ENCODE measurements at places on chromosomes 2 and 18.
A peak's percentile ranks its signal among the peaks of the same experiment; 100 is the strongest.

GRCh38 chr18:73768043-73768442 lies 379.6 kb downstream of the FBXO15 start:
- peak; percentile 56 for DNase-seq

- DNase-seq = peak; percentile 95
These were observed 24.9 kb downstream of the MTCL1 start for GRCh38 chr18:8730080-8730827.

DNA sequence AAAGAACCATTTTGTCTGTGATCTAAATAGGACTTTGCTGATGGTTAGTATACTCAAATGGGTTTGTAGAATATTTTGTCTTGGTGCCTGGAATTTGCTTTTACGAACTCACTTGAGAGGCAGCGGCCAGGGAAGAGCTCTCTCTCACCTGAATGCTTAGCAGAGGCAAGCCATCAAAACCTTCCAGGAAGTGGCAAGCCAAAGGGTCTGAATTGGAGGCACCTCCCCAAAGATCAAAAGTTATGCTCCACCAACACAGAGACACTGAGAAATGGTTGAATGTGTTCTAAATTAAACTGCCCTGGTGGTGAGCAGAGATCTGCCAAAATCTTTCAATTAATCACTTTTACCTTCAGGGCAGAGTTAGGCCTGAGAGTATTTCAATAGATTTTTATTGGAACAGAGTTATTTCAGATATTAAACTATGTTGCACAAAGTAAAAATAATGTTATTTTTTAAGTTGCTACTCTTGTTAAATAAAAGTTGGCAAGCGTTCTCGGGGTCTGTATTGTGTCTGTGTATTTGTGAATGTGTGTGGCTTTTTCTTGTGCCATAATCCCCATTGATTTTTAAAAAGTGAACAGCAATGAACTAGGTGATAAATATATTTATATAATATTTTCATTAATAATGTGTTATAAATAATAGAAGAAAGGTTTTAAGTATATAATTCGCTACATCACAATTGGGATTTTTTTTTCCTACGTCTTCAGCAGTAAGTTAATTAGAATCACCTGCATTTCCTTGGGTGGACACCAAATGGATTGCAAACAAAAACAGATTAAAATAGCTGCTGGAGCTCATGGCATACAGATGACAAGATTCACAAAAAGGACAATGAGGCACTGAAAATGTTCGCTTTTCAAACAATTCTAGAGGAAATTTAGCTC lies 416.1 kb downstream of the ARHGAP15 start:
- no peak for DNase-seq

GRCh38 chr2:204726831-204727230 lies 181.6 kb downstream of the PARD3B start:
- no peak for DNase-seq

DNA sequence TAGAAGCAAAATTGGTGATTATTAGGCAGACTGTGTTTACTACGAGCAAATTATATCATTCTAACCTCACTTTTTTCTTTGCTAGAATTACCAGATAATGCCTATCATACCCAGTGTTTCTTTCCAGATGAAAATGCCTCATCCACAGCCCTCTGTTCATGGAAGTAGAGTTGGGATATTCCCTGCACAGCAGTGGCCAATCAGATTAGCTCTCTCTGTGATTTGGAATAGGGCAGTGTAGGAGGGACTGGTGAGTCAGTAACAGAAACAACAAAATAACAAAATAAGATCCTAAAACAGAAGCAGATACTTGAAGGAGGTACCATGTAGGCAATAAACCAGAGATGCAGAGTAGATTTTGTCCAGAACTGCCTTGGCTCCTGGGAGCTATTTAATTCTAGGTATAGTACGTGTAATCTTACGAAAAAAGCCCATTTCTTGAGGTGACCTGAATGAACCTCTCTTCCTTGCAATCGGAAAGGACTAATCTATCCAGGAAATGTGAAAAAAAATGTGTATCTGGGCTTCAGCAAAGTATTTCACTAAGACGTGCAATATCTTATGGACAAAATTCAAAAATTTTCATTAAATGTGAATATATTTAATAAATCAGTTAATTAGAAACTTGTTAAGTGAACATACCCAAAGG lies 18.4 kb upstream of the TMEM17 start:
- DNase-seq = no peak

DNA sequence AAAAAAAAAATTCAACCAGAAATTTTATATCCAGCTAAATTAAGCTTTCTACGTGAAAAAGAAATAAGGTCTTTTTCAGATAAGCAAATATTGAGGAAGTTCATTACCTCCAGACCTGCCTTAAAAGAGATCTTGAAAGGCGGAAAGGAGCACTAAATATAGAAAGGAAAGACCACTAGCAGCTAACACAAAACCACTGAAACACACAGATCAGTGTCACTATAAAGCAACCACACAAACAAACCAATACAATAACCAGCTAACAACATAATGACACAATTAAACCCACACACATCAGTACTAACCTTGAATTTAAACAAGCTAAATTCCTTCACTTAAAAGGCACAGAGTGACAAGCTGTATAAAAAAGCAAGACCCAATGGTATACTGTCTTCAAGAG lies 958.3 kb downstream of the TSN start:
- DNase-seq = no peak

GRCh38 chr2:94873362-94874276 lies 2.4 kb downstream of the TEKT4 start:
- DNase-seq = no peak

DNA sequence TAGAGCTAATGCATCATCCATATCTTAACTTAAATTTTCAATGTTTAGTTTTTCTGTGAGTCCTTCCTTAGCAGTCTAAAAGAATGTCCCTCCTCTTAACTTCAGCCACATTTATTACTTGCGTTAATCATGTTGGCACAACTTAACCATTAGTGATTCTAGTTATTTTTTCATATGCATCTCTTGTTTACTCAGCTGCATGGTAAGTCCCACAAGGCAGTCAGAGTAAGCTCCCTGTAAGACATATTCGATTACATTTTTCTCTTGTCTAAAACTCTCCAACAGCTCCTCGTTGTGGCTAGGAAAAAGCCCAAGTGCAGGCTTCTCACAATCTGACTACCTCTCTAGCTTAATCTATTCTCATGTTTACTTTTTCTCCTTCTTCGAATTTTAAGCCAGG lies 2045.3 kb upstream of the PIK3C3 start:
- no peak for DNase-seq

GRCh38 chr2:33552758-33553461 lies 46.2 kb downstream of the FAM98A start:
- no peak for DNase-seq

- DNase-seq = no peak
These were observed 85.4 kb downstream of the MBD5 start for GRCh38 chr2:148106331-148106730.

DNA sequence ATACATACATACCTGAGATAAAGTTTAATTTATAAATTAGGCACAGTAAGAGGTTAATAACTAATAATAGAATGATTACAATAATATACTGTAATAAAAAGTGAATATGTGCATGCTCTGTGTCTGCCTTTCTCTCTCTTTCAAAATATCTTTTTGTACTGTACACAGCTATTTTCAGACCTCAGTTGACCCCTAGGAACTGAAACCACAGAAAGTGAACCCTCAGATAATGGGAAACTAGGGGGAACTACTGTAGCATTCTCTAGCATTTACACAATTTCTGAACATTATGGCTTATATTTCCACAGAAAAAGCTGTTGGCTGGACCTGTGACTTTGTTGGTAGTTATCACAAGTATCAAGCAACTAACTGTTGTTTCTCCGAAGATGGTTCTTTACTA lies 25.9 kb downstream of the WDR75 start:
- DNase-seq = no peak

DNA sequence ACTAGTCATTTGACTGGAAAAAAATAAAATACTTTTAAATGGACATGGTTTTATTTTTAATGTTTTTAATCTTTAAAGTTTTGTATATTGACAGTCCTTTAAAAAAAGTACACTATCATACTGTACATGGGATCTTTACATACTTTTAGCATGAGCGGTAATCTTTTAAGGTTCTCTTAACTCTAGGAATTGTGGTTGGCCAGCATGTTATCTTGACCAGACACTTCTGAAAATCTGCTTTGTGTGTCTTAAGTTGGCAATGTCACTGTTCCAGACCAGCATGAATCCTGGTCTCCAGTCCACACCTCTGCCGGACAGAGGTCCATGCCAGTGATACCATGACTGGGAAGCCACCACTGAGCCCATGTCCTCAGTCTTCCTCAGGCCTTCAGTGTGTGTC lies 17.7 kb downstream of the ITGB1BP1 start:
- no peak for DNase-seq

- peak; percentile 79 for DNase-seq
These were observed 323.2 kb downstream of the PLCL1 start for GRCh38 chr2:198127627-198128026.

- DNase-seq = no peak
These were observed 352.9 kb downstream of the PLCL1 start for GRCh38 chr2:198157314-198157713.

DNA sequence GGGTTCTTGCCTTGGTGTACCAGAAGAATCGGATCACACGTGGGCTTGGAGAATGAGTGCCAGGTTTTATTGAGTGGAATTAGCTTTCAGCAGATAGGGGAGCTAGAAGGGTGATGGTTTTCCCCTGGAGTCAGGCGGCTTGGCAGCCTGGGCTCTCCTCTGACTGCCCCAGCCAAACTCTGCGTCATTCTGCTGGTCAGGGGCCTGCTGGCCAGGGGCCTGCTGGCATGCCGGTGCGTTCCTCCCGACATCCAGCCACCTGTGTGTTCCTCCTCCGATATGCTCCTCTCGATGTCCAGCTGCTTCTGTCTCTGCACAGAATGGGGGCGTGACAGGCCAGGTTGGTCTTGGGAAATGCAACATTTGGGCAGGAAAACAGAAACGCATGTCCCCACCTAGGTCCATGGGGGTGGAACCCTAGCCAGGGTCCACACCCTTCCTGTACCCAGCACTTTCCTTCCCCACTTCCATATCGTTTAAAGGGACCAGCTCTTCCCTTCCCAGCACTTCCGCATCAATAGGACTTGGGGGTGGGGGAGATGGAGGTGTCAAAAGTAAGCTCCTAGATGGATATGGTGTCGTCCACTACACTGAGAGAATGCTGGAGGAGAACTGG lies 85.3 kb downstream of the VWA3B start:
- DNase-seq = no peak

DNA sequence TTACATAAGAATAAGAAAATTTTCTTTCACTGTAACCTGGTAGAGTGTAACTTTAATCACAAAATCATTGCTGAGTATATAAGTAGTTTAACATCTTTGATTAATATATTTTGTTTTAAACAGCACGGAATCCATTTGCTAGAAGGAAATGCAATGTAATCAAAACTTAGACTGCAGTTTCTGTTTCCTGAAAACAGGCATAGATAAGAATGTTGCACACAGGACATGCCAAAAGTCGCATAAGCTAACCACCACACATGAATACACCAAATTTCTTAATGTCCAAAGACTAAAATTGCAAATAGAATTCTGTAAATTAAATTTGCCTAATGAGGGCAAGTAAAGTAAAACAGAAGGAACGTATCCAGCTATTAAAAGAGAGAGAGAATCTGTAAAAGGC lies 51.0 kb upstream of the SERPINB2 start:
- DNase-seq = peak; percentile 30

DNA sequence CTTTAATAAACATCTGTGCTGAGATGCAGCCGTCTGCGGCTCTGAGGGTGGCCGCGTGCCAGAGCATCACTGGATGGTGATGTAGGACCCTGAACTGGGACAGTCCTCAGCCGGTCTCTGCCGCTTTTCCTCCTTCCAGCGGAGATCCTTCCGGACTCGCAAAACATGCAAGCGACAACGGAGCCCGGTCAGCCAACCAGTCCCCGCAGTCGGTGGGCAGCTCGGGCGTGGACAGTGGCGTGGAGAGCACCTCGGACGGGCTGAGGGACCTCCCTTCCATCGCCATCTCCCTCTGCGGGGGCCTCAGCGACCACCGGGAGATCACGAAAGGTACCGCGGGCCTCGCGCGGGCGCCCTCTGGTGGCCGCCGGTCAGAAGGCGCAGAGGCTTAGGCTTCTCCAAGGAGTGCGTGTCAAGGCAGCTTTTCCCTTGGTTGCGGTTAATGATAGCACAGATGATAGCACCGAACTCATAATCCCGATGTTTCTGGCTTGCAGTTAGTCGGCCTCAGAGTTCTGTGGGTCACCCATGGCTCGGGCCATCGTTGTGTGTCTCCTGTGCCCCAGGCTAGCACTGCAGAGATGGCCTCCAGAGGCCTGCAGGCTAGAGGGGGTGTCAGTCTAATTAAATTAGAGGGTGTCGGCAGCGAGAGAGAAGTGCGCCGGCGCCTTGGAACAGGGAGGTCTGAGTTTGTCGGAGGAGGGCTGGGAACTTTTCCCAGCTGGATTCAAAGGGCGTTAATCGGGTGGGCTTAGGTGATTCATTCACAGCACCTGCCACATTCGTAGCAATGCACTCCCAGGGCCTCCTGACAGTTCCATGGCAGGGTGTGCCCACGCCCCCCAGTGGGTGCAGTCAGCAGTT lies 38.5 kb downstream of the LPIN1 start:
- DNase-seq = peak; percentile 63

DNA sequence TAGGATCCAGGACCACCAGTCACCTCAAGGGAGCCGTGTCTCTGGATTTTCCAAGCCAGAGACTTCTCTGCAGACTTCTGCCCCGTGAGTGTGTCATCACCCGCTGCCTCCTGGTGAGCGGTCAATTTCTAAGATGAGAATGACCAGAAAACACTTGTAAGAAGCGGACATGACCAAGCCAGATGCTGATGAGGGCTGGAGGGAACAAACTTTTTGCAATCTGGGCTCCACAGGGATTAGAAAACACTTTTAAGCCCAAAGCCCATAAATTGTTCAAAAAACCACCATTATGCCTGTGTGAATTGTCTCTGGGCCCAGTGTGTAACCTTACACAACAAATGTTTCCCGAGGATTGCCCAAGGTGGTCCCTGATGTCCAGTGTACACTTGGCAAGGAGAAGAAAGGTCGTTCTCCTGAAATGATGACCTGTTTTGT lies 5.3 kb upstream of the NPPC start:
- DNase-seq = no peak

GRCh38 chr18:70195852-70196434 lies 9.5 kb downstream of the RTTN start:
- DNase-seq = peak; percentile 80

DNA sequence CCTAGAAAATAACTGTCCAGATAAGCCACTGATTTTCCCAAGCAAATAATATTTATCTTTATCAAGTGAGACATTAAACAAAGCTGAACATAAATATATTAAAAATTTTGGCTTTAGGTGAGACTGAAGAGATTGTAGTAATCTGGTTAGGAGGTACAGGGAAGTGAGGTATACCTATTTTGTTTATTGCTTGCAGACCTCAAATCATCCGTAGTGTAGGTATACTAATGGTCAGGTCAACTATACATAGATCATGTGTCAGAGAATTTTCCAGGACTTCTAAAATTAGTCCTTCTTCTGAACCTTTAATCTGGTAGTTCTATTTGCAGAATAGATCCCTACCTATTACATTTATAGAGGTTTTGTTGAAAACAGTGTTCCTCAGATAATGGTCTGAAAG lies 41.5 kb downstream of the SP140 start:
- DNase-seq = no peak

- DNase-seq = peak; percentile 55
These were observed 48.1 kb upstream of the TBC1D8 start for GRCh38 chr2:101199251-101199791.

- peak; percentile 48 for DNase-seq
These were observed 429 bp downstream of the C2orf76 start for GRCh38 chr2:119366161-119366648.

GRCh38 chr2:226796840-226797288 lies 2.8 kb downstream of the IRS1 start:
- peak; percentile 22 for DNase-seq

Data from hematopoietic multipotent progenitor cell treated with erythropoietin and hydrocortisone succinate and interleukin-3 and kit ligand, for 6 days (in vitro differentiated cells).